ENCODE measurements at places on chromosomes 2 and 18.

DNA sequence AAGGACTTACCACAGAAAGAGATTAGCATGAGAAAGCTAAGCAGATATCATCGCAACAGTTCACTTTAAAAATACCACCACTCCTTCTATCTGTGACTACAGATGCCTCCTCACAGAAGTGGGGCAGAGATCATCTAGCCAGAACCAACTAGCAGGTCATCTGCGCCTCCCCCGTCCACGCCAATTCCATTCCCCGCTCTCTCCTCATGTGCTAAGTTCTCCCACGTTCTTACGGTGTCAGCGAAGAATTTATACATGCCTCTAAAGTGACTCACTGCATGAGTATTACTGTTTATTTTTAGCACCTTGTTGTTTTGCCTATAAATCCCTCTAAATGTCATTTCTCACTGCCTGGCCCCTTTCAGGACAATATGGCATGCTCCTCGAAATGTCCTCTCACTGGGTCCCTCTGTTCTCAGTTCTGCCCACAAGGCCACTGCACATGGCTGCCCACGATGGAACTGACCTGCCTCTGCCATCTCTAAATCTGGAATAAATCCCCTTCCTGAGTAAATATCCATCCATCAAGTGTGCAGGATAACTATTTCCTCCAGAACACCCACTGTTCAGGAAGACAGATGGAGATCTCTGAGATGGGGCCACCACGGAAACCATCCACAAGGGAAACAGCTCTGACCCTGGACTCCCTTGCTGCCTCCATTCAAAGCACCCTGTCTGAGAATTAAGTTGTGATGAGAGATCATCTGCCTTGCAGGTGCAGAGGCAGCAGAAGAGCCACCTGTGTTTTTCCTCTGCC lies 137.7 kb downstream of the IRS1 start:
- no peak for DNase-seq

DNA sequence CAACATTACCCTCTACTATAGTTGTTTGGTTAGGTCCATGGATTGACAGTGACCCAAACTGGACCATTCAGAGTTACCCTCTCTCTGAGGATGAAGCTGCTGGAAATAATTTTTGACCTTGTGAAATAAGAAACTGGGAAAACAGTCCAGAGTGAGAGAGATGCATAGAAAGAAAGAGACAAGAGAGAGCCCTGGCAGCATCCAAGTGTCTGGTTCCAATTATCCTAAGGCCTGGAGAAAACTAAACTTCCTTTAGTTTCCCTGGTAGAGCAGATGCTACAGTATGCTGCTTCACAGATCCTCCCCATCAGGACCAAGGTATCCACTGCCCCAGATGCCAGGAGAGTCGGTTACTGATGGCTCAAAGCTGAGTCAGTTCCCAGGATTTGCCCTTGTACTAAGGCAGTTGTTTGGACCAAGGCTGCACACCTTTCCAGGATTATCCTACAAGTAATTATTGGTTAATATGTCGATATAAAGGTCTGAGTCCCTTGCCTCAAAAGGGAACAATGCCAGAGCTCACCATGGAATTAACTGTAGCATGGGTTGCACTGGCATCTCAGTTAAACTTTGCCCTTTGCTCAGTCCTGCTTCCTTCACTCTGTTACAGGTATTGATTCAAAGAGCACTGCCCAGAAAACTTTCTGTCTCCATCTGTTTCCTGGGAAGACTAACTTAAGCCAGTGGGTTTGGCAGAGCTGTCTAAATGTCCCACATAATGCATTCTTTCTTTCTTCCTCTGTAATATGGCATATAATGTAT lies 14.6 kb upstream of the CHN1 start:
- no peak for DNase-seq

DNA sequence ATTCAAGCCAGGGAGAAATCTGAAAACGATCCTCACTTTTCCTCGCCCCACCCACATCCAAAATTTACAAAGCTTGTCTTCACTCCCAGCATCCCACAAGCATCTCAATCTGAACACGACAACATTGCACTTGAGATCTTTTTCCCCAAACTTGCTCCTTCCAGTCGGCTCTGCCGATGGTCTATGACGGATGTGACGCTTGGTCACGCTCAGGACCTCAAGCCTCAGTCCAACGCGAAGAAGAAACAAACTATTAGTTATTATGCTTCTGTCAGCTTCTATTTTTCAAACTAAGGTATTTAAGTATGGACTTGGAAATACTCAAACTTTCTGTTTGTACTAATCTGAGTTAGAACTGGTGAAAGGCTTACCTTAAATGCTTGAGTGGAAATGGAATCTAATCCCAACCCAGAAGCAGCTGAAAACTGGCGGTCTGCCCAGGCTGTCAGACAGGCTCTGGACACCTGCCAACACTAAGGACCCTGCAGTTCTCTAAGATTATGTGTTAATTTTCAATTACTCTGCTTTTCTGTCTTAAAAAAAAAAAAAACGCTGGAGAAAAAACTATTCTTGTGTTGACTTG lies 132.1 kb upstream of the DNMT3A start:
- peak; percentile 91 for DNase-seq

GRCh38 chr2:158658396-158658795 lies 136.7 kb upstream of the DAPL1 start:
- no peak for DNase-seq

DNA sequence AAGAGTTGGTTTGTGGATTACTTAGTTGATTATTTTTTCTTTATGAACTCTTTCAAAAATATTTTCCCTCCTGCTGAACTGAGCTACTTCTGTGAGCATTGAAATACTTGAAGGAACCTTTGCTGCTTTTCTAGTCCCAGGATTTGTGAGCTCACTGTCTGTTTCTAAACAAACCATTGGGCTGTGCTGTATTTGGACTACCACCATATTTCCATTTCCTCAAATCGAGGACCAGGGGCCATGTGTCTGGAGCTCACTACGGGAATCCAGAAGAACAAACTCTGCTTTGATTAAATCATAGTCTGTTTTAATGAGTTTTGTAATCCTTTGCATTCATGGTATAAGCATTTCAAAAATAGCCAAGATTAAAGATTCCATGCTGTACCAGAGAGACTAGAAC lies 1.3 kb downstream of the MRPL33 start:
- DNase-seq = no peak

GRCh38 chr2:170488807-170489206 lies 226.3 kb upstream of the SP5 start:
- no peak for DNase-seq

GRCh38 chr2:86645752-86646151 lies 22.1 kb upstream of the RNF103 start:
- no peak for DNase-seq

DNA sequence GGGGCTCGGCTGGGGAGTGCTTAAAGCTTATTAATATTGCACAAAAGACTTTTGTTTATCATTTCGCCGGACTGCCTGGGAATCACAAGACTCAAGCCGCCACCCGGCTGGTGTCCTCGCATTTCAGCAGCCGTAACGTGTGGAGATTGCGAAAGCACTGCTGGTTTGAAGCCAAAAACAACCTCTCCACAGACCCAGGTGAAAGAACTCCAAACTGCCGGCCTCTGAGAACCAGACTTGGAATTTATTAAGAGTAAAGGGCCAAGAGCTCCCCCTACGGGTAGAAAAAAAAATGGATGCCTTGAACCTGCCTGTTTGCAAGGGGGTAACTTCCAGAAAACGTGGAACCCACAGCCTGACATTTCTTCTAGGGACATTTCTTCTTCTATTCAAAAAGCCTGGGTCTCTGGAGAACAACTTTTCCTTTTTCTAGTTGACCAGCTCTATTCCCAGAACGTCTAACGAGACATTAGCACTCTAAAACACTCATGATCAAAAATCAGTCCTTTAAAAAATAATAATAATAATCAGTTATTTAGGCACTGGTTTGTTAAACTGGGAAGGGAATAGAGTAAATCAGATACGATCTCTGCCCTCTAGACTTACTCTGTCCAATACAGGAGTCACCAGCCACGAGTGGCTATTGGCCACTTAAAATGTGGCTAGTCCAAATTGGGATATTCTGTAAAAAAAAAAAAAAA lies 216.3 kb downstream of the C1D start:
- peak; percentile 97 for DNase-seq

DNA sequence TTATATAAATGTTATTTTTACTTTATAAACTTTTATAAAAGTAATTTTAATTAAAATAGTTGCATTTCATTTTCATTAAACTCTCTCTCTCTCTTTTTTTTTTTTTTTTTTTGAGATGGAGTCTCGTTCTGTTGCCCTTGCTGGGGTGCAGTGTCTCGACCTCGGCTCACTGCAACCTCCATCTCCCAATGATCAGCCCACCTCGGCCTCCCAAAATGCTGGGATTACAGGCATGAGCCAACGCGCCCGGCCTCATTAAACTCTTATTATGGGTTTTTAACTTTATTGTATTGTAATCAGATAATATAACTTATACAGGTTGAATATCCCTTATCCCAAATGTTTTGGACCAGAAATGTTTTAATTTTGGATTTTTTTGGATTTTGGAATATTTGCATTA lies 10.9 kb upstream of the NPPC start:
- no peak for DNase-seq

DNA sequence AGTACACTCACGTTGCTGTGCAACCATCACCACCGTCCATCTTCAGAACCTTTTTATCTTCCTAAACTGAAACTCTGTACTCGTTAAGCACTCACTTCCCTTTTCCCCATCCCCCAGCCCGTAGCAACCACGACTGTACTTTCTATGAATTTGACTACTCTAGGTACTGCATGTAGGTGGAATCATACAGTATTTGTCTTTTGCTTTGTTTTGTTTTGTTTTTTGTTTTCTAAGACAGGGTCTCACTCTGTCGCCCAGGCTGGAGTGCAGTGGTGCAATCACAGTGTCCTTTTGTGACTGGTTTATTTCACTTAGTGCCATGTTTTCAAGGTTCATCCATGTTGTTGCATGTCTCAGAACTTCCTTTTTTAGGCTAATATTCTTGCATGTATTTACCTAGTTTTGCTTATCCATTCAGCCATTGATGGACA lies 7.0 kb upstream of the TYMS start:
- DNase-seq = no peak

All from COR-L47 (cell line).